Hematopoietic multipotent progenitor cell treated with erythropoietin and hydrocortisone succinate and interleukin-3 and kit ligand, for 15 days (in vitro differentiated cells): ENCODE measurements at places on chromosomes 6 and 20.

DNA sequence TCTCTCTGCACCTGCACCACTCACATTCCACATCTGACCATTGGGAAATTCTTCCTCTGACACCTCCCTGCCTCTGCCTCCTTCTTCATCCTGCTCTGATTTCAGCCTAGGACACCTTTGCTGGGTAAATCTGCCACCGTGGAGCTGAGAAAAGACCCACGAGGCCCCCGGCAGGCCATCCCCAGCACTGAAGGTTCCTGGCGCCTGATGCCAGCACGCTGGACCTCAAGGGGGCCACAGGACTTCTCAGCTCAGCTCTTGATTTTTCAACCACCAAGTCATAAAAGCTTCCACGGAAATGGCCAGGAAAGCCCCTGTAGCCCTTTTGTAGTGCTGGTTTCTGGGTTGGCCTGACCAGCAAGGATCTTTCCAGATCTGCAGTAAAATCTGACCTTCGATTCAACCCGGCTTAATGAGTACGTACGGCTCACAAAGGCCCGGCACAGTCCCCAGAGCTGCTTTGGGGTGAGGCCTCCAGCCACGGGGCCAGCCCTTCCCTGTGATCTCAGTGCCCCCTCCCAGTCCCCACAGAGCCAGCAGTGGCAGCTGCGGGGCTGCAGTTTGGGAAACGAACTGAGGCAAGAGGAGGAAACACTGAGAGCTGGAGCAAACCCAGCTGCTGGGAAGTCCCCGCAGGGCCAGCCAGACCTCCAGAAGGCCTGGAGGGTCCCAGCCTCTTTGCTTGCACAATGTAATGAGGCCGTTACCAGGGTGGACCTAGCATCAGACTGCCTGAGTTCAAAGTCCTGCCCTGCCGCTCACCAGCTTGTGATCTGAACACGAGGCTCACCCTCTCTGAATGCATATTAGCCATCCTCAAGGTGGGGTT, 157.5 kb downstream of the BMP7 start:
- DNase-seq = no peak

GRCh38 chr6:84979541-84979940, 215.1 kb upstream of the TBX18 start:
- no peak for DNase-seq

- no peak for DNase-seq
Observed at GRCh38 chr6:163751032-163751525, 336.6 kb downstream of the QKI start.

- DNase-seq = no peak
Observed at GRCh38 chr20:61817575-61817974, 248.1 kb downstream of the TAF4 start.

- no peak for DNase-seq
Observed at GRCh38 chr6:98877250-98877649, 42.9 kb downstream of the POU3F2 start.

DNA sequence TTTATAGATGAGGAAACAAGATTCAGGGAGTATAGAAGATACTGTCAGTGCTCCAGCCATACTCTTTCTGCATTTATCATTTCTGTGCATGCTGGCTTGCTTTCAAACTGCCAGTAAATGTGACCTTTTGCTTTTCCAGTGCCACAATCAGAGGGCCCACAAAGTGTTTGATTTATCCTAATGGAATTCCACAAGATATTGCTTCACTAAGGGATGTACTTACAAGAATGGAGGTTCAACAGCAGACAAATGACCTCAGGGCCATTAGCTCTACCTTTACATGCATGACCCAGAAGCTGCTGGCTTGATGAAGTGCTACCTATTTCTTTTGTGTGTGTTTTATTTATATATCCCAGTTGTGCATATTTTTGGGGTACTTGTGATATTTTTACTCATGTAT, 171.5 kb upstream of the GRIK2 start:
- DNase-seq = no peak

DNA sequence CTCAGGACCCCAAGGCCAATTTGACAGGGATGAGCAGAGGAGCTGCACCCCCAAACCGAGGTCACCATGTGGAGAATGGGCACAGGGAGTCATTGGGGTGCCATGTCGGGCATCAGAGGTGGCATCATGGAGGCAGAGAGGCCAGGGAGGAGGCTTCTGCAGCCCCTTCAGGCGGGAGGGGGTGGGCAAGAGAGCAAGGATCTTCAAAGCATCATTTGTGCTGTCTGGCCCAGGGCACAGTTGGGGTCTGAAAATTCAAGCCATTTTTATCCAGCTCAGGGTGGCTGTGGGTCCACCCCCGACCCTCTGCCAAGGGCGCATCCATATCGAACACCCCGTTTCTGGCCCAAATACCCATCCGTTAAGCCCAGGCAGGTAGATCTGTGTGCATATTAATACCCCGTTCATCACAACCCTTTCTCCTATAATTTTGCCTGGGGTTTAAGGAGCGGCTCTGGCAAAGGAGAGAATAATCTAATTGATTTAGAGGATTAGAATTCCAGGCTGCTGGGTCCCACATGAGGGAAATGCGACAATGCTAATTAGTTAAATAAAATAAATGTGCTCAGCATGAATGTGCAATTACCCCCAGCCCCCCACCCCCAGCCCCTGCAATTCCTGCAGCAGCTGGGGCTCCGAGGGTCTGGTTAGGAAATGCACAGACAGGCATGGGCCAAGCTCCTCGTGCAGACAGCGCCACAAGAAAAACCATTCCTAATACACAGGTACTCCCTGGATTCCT, 31.9 kb downstream of the VSTM2L start:
- no peak for DNase-seq

DNA sequence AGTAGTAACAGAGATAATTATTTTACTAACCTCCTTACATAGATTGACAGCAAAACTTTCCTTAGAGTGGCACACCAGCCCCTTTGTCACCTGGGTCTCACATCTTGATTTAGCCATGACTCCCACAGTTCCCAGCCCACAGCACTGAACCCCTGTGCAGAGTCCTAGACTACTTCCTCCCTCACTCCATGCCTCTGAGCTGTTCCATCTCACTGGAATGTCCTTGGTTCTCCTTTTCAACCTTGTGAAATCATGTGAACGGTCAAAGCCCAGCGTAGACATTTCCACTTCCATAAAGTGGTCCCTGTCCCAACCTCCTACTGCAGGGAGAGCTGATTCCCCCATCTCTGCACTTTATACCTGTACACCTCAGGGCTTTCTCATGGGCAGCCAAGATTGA, 19.7 kb downstream of the CGA start:
- no peak for DNase-seq

DNA sequence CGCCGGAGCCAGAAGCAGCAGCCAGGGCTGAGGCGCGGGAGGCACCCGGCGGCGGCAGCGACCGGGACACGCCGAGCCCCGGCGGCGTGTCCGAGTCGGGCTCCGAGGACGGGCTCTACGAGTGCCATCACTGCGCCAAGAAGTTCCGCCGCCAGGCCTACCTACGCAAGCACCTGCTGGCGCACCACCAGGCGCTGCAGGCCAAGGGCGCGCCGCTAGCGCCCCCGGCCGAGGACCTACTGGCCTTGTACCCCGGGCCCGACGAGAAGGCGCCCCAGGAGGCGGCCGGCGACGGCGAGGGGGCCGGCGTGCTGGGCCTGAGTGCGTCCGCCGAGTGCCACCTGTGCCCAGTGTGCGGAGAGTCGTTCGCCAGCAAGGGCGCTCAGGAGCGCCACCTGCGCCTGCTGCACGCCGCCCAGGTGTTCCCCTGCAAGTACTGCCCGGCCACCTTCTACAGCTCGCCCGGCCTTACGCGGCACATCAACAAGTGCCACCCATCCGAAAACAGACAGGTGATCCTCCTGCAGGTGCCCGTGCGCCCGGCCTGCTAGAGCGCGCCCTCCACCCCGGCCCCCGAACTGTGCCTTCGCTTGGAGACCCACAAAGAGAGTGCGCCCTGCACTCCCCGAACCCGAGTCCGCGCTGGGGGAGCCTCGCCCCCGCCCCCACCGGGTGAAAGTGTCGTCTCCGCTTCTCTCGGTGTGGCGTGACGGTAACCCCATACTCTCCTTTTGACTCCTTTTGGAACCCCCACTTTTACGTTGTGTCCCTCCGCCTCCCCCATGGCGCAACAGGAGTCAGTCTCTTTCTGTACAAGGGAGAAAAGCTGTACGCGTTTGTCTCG, 1.6 kb downstream of the INSM1 start:
- no peak for DNase-seq

GRCh38 chr6:106858653-106859092, 115.9 kb downstream of the CD24 start:
- DNase-seq = no peak

- DNase-seq = no peak
Observed at GRCh38 chr6:105609375-105609991, 206.6 kb upstream of the PREP start.

DNA sequence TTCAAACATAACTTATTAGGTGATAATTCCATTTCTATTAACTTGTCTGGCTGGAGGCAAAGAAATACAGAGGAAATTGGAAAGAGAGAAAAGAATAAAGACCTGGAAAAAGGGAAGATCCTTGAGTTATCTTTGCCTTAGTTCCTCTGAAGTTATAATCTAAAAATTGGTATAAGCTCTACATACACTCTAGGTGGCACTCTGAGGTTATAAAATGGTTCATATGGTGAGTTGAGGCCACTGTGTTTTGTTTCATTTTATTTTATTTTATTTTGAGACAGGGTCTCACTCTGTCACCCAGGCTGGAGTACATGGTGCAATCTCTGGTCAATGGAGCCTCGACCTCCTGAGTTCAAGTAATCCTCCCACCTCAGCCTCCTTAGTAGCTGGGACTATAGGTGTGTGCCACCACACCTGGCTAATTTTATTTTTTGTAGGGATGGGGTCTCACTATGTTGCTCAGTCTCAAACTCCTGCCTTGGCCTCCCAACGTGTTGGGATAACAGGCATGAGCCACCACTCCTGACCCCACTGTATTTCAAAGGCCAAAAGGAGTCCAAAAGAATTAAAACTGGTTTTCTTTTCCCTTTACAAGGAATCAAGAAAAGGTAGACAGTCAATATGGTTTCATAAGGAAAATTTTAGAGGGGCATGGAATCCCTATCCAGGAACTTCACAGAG, 19.4 kb downstream of the GPX6 start:
- no peak for DNase-seq

GRCh38 chr20:19784511-19785172, 26.6 kb downstream of the RIN2 start:
- DNase-seq = peak; percentile 20

GRCh38 chr20:50567860-50568548, 57.8 kb downstream of the PTPN1 start:
- no peak for DNase-seq

- DNase-seq = no peak
Observed at GRCh38 chr6:98904096-98904495, 43.6 kb downstream of the FBXL4 start.

- no peak for DNase-seq
Observed at GRCh38 chr6:133312006-133312405, 70.8 kb downstream of the EYA4 start.

GRCh38 chr6:146997062-146997461, 207.2 kb upstream of the STXBP5 start:
- DNase-seq = no peak

- DNase-seq = no peak
Observed at GRCh38 chr20:25325997-25326396, 64.6 kb downstream of the ABHD12 start.

DNA sequence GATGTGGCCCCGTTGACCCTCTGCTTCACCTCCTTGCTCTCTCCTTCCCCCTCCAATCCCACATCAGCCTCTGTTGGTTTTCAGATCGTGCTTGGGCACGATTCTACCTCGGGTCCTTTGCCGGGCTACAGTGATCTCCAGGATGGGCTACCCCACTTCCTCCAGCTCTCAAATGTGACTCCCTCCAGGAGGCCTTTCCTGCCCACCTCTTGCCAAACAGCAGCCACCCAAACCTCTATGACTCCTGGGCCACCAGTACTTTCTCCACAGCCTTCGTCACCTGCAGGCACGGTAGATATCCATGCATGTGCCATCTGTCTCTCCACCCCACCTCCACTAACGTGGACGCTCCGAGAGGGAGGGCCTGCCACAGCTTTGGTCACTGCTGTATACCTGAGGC, 55.9 kb upstream of the NXT1 start:
- no peak for DNase-seq

DNA sequence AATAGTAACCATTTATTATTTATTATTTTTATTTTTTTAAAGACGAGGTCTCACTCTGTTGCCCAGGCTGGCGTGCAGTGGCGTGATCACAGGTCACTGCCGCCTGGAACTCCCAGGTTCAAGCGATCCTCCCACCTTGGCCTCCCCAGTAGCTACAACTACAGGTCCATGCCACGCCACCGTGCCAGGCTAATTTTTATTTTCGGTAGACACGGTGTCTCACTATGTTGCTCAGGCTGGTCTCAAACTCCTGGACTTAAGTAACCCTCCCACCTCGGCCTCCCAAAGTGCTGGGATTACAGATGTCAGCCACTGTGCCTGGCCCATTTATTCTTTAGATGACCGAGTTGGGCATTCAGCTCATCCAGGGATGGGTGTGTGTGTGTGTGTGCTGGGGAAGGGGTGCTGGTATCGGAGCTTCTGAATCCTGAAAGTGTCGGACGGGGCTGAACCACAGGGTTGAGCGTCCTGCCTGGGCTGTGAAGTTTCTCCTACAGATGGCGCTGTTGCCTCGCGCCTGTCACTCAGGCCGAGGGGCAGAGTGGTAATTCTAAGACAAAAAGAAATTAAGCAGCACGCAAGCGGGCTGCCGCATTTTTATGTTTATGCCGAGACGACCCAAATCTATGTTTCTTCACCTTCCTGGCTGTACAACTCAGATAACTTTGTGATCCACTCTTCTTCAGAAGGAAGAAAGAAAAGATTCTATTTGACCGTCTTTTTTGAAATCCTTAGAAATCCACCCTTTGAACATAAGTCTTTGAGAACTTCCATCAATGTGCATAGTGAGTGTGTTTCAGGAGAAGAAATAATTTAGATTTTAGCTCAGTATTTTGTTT, 252.8 kb downstream of the CDH26 start:
- peak; percentile 54 for DNase-seq

- peak; percentile 43 for DNase-seq
Observed at GRCh38 chr20:50110141-50111047, 2.6 kb downstream of the UBE2V1 start.

DNA sequence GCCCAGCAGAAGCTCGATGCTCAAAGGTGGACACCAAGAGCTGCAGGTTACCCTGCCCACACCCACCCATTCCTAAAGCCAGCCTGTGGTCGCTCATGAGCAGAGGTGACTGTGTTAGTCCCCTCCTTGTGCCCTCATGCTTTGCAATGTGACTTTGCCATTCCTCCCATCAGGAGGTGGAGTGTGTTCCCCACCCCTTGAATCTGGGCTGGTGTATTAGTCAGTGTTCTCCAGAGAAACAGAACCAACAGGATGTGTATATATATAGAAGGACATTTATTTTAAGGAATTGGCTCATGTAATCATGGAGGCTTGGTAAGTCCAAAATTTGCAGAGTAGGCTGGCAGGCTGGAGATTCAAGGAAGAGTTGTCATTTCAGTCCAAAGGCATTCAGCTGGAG, 54.4 kb upstream of the RNF24 start:
- DNase-seq = no peak

- DNase-seq = no peak
Observed at GRCh38 chr6:1087154-1087843, 224.6 kb upstream of the FOXQ1 start.

- DNase-seq = no peak
Observed at GRCh38 chr6:29708432-29709179, 14.6 kb upstream of the HLA-F start.

- DNase-seq = no peak
Observed at GRCh38 chr20:37270576-37271420, 9.2 kb upstream of the GHRH start.

- DNase-seq = no peak
Observed at GRCh38 chr6:56899311-56899710, 55.6 kb upstream of the BEND6 start.

- DNase-seq = no peak
Observed at GRCh38 chr20:25289886-25290597, 42.2 kb downstream of the PYGB start.
